NCI-H1105 (cell line): ENCODE measurements at places on chromosomes 7 and 10.
A peak's percentile ranks its signal among the peaks of the same experiment; 100 is the strongest.

GRCh38 chr10:61543831-61544230 lies 90.7 kb upstream of the TMEM26 start:
- no peak for DNase-seq

DNA sequence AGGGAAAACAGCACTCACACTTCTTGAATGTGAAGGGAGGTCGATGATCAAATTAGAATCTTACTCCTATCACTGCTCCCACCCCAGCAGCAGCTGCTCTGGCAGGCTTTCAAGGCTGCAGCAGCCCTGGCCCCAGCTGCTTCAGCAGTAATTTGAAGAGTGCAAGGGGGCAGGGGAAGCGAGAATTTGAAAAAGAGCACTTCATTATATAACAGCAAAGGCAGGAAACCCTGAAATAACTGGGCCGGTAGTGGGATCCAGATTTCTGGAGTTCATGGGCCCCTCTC lies 44.9 kb downstream of the MYPN start:
- DNase-seq: peak; percentile 41

DNA sequence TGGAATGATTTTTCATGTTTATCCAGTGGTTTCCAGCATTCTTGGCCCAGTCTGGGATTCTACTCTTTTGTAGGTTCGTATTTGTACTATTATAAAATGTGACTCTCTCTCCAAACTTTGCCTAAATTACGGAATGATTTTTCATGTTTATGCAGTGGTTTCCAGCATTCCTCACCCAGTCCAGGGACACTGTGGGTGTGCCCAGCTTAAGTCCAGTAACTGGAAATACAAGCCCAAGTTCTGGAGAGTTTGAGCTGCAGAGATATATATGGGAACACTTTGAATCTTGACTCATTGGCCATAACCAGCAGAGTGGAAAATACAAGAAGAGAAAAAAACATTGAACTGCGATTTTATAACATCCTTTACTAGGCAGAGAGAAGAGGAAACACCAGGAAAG lies 5.9 kb upstream of the MAGI2 start:
- no peak for DNase-seq

DNA sequence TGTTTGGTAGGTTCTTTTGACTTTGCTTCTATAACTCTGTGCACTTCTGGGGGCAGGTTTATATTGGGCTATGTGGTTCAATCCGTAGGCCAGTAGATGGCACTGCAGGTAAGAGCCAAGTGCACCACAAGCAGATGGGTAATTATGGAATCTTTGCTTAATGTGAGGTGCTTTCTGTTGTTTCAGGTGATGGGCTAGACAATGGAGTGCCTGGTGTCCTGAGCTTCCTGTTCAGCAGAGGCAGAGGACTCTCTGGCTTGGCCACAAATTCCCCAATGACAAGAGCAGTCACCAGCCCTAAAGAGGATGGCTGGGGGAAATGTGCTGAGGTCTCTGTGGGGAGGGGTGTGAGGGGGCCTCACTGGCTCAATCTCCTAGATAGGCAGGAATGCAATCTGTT lies 455.0 kb downstream of the CCSER2 start:
- no peak for DNase-seq

DNA sequence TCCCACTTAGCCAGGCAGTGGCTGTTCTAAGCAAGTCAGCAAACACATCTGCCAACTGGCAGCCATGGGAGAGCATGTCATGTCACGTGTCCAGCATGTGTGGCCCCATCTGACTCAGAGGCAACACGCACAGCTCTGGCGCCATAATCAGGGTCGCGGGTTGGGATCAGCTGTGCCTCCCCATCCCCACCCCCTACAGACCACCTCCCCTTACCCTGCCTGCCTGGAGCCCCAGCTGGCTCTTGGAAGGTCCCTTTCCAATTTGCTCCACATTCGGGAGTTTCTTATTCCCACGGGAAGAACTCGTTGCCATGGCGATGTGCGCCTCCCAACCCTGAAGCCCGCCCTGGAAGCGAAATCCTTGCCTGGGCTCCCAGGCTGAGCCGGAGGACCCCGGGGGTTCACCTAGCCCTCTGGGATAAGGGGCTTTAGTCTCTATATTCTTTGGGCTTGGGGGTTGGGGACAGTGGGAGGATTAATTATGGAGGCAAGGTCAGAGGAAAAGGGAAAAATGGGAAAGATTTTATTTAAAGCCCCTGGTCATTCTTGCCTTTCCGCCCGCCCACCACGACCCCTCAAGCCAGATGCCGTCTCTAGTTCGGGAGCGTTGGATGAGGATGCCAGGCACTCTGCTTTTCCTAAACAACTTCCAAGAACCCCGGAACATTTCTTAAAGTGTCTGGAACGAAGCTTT lies 283.7 kb downstream of the ZEB1 start:
- DNase-seq: peak; percentile 69

- DNase-seq: no peak
Observed at GRCh38 chr10:88322324-88323063, 260.6 kb downstream of the RNLS start.

GRCh38 chr7:76285604-76286374 lies 16.7 kb upstream of the HSPB1 start:
- no peak for DNase-seq

- no peak for DNase-seq
Observed at GRCh38 chr7:155789001-155789725, 23.1 kb downstream of the SHH start.

- DNase-seq: no peak
Observed at GRCh38 chr7:2522780-2523433, 3.3 kb downstream of the LFNG start.

GRCh38 chr7:158316466-158317031 lies 271.1 kb downstream of the PTPRN2 start:
- DNase-seq: no peak

- no peak for DNase-seq
Observed at GRCh38 chr10:129122846-129123245, 344.2 kb upstream of the MGMT start.

- no peak for DNase-seq
Observed at GRCh38 chr10:107434854-107435253, 270.3 kb upstream of the SORCS1 start.

- DNase-seq: no peak
Observed at GRCh38 chr10:71852355-71852937, 1.4 kb upstream of the PSAP start.

- no peak for DNase-seq
Observed at GRCh38 chr7:37409461-37409860, 39.2 kb downstream of the ELMO1 start.

DNA sequence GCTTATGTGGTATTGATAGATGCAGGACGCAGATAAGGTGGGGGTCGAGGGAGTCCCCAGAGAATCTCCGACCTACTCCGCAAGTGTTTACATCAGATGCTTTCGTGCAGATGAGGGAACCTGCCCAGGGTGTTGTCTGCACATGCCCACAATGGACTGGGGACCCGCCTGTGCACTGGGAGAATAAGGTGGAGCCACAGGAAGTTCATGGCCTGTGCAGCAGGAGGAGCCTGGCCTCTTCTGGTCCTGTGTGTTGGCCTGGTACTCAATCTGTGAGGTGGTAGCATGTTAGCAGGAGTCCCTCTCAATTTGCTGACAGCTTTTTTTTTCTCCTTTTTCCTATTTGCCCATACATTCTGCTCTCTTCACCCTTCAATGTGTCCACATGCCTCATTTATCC lies 54.1 kb upstream of the AKR1C1 start:
- DNase-seq: no peak

DNA sequence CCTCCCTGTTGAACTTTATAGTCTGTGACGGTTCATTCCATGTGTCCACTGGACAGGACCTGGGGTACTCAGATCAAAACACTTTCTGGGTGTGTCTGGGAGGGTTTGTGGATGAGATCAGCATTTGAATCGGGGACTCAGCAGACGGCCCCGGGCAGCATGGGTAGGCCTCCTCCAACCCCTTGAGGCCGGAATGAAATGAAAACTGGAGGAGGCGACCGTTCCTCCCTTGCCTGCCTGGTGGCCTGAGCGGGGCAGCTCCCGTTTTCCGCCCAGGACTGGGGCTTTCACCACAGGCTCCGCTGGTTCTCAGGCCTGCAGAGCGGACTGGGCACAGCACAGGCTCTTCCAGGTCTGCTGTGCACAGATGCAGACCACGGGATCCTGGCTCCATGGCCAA lies 247.7 kb downstream of the MAD1L1 start:
- no peak for DNase-seq

GRCh38 chr10:131011936-131012640 lies 299.4 kb downstream of the TCERG1L start:
- no peak for DNase-seq

GRCh38 chr7:55527307-55527706 lies 45.0 kb downstream of the VOPP1 start:
- DNase-seq: peak; percentile 24

DNA sequence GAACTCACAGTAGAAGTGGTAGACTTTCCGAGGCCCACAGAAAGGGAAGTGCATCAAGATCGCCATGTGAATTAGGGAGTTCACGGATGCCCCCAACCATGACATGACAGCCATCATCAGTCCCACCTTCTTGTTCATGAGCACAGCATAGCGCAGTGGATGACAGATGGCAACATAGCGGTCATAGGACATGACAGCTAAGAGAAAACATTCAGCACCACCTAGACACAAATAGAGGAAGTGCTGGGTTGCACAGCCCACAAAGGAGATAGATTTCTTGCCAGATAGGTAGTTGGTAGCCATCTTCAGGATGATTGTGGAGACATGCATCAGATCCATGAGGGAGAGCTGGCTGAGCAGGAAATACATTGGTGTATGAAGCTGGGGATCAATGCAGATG lies 342 bp downstream of the OR2AE1 start:
- no peak for DNase-seq

GRCh38 chr10:99466632-99467223 lies 36.3 kb upstream of the GOT1 start:
- no peak for DNase-seq

DNA sequence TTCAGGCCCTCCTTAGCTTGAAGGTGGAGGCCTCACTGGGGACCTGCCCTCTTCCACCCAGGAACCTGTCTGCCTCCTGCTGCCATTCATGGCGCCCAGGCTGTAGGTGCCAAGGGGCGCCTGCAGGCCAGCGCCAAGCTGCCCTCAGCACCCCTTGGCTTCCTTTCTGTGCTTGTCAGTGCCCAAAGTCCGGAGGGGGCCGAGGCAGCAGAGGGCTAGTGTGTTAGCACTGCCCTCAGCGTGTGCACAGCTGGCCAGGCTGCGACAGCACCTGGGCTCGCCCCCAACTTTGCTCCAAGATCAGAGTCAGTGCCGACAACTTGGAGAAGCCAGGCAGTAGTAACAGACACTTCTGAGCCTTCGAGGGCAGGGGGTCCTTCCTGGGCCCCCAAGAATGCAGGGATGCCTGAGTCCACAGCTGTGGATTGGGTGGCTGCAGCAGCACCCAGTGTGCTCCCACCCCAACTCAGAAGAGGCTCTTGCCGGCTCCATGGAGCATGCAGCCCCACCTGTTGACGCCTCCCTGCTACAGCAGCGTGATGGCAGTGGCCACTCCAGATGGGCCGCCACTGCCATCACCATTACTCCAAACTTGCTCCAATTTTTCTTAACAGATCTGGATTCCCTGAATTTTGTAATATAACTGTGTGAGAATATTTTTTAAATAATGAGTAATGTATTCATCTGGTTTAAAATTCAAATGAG lies 41.7 kb downstream of the CACUL1 start:
- DNase-seq: no peak

- DNase-seq: no peak
Observed at GRCh38 chr7:142859829-142860228, 5.0 kb downstream of the EPHB6 start.

DNA sequence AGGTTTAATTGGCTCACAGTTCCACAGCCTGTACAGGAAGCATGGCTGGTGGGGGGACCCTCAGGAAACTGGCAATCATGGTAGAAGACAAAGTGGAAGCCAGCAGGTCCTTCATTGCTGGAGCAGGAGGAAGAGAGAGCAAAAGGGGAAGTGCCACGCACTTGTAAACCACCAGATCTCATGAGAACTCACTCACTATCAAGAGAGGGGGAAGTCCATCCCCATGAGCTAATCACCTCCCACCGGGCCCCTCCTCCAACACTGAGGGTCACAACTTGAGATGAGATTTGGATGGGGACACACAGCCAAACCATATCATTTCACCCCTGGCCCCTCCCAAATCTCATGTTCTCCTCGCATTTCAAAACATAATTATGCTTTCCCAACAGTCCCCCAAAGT lies 171.9 kb upstream of the CACNA2D1 start:
- DNase-seq: no peak

DNA sequence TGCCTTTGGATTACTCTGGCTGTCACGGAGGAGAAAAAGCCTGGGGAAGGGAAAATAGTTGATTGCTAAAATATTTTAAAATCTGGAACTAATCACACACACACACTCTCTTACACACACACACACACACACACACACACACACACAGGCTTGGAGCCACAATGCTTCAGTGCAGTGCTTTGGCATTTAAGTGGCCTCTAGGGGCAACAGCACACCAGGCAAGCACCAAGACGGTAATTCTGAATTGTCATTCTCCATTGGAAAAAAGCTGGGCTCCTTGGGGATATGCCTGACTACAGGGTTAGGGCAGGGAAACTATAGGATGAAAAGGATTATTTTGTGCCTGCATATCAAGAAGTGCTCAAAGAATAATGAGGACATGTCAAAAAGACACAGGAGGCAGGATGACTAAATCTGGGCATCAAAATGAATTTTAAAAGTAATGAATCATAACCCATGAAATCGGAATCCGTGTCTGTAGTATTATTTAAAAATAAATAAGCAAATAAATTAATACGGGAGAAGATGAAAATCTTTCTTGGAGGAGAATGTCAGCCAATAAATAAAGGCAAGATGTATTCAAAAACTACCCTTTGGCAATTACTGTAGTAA lies 30.4 kb upstream of the DDC start:
- no peak for DNase-seq

GRCh38 chr7:69839782-69840181 lies 241.5 kb downstream of the AUTS2 start:
- no peak for DNase-seq

GRCh38 chr7:120272261-120272660 lies 714 bp upstream of the KCND2 start:
- DNase-seq: peak; percentile 68

GRCh38 chr7:84261509-84261908 lies 66.9 kb upstream of the SEMA3A start:
- DNase-seq: no peak

DNA sequence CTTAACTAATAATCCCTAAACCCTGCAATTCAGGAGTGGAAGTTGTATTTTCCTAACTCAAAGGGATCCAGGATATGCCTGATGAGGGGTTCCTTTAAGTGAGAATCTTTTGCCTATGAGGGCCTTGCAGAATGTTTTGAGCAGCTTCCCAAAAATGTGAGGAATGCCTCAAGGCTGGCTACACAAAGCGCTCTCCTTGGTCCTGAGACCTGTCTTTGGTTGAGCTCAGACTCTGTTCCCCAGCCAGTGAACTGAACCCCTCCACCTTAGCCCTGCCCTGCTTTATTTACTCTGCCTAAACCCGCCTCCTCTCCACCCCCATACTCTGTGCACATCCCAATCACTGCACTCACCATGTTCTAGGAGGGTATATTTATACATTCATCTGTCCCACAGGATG lies 108.6 kb downstream of the NRCAM start:
- no peak for DNase-seq

- no peak for DNase-seq
Observed at GRCh38 chr7:42400961-42401360, 164.0 kb upstream of the GLI3 start.

GRCh38 chr7:128357217-128357613 lies 4.3 kb downstream of the PRRT4 start:
- no peak for DNase-seq
